Stimulated activated CD8-positive, alpha-beta memory T cell treated with anti-CD3 and anti-CD28 coated beads, Interleukin-15, amount 100 ng/mL, for 1 hour (primary cell): ENCODE measurements at places on chromosomes 3 and 15.

DNA sequence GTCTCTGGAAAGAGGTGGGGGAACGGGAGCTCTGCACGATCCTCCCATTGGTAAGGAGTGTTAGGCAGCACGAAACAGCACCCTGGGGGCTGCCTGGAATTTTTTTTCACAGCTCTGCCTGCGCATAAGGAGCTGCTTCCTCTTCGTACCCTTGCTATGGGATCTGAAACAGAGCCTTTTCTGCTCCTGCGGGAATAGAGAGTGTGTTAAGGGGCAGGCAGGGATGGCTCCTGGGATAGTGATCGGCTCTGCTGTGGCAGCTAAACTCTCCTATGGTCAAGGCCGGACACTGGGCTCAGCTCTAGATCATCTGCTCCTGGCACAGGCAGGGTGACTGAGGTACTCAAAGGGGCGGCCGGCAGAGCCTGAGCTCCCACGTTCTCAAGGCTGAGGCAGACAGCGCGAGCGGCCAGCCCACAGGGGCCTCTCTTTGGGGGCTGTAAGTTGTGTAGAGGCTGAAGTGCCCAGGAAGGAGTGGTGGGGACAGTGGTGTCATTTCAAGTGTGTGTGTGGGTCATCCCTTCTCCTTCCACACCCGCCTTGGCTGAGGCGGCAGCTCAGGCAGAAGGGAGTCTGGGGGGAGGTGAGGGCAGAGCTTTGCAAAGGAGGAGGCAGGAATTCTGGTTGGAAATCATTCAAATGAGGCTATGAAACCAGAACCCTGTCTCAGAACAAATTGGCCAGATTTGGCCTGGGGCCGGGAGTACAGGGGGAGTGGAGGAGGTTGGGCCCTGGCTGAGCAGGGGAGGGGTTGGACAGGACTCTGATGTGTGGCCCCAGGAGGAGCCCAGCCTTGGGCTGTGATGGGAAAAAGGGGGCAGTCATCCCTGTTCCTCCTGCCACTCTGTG lies 31.0 kb downstream of the EPHB3 start:
- no peak for DNase-seq

- DNase-seq, result no peak
Measured at GRCh38 chr15:60528530-60528929, 49.6 kb upstream of the ICE2 start.

DNA sequence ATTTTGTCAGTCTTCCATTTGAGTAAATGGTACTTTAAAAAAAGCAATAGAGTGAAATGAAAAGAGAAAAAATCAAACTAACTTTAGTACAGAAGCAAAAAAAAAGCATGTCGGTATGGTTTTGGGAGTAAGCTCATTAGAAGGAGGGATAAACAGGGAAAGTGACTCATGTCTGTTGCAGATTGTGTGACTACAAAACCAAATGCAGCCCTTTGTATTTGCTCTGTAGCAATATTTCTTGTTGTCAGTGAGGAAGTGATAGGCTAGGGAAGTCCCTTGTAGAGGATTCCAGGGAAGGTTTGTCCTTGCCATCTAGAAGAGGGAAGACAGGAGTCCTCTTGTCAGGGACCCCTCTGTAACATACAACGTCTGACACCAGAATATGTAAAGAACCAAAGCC lies 150.5 kb upstream of the POU1F1 start:
- no peak for DNase-seq

DNA sequence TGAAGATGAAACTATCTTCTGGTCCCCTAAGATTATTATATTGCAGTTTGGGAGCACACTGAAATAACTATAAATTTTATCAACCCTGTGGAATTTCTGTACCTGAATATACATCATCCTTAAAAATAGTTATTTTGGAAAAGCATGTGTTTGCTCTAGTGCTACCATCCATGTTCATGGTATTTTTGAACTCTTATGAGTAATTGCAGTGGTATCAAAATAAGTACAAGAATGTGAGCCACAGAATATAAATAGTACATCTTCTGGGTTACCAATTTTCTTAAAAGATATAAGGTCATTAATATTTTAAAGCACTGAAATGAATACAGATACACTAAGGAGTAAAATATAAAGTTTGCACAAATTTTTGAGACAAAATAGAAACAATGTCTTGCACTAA lies 206.5 kb downstream of the CBLB start:
- no peak for DNase-seq

GRCh38 chr15:52183562-52184173 lies 7.5 kb downstream of the GNB5 start:
- no peak for DNase-seq

DNA sequence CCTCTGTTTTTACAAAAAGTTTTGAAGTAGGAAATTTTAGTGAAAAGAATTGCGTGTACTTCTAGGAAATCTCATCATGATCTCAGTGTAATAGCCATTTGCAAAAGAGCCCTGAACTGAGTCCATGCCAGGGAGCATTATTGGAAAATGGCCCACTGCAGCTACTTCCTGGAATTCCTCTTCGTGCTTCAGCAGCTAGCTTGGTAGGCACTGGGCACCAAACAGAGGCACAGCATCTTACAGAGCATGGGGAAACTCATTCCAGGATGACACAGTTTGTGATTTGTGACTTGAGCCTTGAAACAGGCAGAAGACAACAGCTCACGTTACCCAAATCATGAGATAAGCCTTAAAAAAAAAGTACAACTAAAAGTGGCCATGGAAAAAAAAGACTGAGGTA lies 179.1 kb downstream of the WDR72 start:
- DNase-seq, result no peak

GRCh38 chr3:175805825-175806224 lies 946.7 kb downstream of the NAALADL2 start:
- DNase-seq, result no peak

- no peak for DNase-seq
Measured at GRCh38 chr3:14234251-14235002, 55.8 kb downstream of the LSM3 start.

GRCh38 chr3:146813496-146813895 lies 208.3 kb upstream of the PLSCR5 start:
- DNase-seq, result no peak

DNA sequence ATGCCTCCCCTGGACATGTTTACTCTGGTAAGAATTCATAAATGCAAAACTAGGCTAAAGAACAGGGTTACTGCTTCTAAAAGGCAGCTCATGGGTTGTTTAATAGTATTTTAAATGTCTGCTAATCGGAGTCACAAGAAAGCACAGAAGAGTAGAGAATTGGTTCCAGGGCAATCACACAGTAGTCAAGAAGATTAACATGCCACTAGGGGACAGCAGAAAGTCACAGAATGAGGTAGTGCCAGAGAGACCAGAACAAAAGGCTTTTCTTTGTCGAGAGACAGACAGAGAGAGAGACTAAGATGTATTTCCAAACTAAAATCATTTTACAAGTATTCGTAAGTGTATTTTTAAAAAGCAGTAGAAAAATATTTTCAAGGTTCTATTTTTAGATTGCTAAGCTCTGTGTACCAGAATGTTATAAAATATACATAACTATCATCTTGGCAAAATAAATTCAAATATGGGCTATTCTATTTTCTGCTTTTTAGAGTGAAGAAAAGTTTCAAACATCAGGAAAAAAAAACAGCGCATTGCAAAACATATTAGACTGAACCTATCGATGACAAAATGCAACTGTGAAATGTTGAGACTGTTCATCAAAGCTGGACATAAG lies 78.3 kb upstream of the CDIN1 start:
- no peak for DNase-seq

GRCh38 chr3:56761887-56762651 lies 39.7 kb downstream of the ARHGEF3 start:
- DNase-seq, result no peak

- no peak for DNase-seq
Measured at GRCh38 chr15:63920504-63921175, 86.9 kb upstream of the HERC1 start.

DNA sequence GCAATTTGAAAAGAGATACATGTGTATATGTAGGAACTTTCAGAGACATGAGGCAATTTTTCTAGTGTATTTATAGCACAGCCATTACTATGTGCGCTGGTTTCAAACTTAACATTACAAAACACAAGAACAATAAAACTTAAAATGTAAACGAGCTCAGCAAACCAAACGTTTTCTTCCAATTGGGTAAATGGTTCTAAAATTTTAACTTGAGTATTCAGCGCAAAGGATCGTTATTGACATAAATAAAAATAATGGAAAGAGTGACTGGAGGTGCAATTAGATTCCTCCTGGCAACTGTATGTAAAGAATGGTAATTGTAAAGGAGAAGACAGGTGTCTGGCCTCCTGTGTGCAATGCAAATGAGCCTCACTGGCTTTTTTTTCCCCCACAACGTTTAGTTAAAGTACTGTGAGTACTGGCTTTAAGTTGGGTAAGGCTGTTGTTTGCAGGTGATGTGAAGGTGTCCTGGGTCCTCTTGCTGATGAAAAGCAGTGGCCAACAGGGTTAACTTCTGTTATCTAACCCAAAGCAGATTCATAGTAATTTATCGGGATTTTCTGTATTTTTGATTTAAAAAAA lies 14.1 kb upstream of the GADL1 start:
- DNase-seq, result no peak

GRCh38 chr15:82647835-82648256 lies 683 bp upstream of the CPEB1 start:
- DNase-seq, result peak; percentile 27
